Activated CD8-positive, alpha-beta memory T cell treated with anti-CD3 and anti-CD28 coated beads, Interleukin-2, amount 50 U/mL, for 4 hours (primary cell): ENCODE measurements at places on chromosomes 13 and 19.

DNA sequence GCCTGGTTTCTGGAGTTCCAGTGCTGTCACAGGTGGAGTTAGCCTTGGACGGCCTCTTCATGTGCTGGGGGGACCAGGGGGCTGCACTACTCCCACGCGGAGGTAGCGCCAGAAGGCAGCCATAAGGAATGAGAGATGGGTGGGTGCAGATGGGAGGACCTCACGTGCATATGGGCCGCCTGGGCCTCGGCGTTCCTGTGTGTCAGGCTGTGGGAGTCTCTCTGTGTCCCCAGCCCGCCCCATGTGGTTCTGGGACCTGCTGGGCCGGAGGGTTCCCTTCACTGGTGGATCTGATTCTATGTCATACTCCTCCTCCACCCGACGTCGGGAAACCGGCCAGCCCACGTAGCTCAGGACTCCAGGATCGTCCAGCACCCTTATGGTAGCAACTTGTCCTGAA lies 149.0 kb upstream of the SOX1 start:
- no peak for DNase-seq

- DNase-seq: no peak
Observed at GRCh38 chr13:95254339-95254738, 46.9 kb downstream of the ABCC4 start.

DNA sequence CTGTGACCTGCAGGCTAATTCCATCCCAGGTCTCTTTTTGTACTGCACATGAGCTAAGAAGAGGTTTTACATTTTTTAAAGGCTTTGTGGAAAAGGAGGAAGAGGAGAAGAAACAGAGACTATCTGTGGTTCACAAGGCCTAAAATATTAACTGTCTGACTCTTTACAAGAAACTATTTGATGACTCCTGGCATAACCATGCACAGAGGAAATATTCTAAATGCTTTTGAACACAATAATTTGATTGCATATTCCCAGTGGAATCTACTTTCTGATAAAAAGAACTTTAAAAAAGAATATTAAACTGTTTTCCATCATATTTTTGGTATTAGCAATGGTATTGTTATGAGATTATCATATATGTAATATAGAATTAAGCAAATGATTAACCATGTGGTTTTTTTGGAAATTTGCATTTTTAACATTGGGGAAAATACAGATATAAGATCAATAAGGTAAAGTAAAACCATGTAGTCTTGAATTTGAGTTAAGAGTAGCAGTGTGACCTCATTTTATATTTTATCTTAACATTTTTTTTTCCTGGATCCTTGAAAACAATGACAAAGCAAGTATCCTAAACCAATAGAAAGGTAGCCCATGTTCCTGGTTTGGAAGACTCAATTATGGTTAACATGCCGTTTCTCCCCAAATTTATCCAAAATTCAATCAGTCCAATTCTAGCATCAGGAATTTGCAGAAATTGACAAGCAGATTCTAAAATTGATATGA lies 251.0 kb downstream of the UQCRFS1 start:
- no peak for DNase-seq

DNA sequence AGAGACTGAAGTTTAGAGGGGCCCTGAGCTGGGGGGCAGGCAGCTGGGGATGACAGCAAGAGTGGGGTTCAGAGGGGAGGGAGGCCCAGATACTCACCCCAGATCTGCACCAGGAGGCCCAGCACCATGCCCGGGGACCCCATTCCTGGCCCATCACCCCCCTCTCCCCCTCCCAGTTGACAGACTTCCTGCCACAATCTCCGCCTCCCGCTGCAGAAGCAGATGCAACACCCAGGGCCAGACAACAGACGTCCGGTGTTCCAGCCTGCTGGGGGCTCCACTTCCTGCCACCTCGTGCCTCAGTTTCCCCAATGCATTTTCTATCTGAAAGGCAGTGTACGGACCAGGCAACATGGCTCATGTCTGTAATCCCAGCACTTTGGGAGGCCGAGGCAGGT lies at the start of gene TMIGD2:
Gene TMIGD2, minus strand, starts transcription at position 147 of the 398 bp plus-strand sequence. Its CDS starts 4 bp downstream, at position 143.
- DNase-seq: no peak

DNA sequence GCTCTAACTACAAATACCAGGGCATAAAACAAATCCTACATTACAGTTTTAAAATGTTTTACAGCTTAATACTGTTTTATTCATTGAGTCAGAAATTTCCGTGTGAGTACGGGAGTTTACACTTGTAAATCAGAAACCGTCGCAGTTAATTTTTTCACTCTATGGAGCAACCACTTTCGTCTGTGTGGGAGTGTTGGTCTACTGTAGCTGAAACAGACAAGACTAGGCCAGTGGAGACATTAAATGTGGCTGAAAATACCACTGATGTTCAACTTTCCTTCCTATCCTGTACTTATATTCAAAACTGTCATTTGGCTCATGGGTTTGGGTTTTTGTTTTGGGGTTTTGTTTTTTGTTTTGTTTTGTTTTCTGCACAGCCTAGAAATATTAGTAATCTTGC lies 268.7 kb downstream of the DCT start:
- no peak for DNase-seq

DNA sequence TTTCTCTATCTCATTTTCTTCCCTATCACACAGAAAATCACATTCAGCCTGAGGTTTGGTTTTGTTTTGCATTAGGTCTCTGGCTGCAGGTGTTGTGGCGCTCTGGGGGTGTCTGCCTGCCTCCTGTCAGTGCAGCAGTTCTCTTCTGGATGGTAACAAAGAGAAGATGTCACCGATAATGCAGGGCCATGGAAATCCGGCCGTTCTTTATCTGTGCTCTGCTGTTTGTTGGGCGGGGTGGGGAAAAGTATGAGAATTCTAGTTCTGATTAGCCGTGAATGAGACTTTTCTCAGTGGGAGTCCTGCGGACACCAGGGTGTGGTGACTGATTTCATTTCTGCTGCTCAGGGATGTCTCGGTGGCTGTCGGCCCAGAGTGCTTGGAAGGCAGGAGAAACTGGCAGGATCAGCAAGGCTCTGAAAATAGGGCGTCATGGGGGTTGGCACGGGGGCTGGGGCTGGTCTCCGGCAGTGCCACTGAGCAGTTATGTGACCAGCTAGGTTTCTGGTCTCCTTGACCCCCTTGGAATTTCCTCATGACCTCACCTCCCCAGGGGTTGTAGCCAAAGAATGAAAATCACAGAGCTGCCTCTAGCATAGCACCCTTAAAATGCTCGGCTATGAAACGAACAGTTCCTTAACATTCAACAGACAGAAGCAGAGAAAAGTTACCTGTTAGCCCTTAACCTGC lies 5.0 kb downstream of the RNF113B start:
- no peak for DNase-seq

DNA sequence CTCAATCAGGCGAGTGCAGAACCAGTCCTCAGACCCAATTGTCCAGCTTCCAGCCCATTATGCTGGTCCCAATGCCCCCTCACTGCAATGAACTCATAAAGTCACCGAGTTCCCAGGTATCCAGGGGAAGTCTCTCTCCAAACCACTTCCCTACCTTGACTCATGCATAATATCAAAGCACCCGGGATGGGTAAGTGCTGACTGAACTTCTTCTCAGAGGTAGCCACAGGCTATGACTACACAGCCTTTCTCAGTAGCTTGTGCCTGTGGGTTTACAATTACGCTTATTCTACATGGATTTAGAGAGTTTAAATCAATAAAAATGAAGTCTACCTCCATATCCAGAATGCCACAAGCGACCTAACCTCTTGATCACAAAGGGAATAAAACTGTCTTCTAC lies 1.7 kb upstream of the C13orf42 start:
- DNase-seq: no peak

- no peak for DNase-seq
Observed at GRCh38 chr13:74000876-74001275, 133.3 kb downstream of the KLF12 start.
